ENCODE measurements at places on chromosomes 3 and 15.

DNA sequence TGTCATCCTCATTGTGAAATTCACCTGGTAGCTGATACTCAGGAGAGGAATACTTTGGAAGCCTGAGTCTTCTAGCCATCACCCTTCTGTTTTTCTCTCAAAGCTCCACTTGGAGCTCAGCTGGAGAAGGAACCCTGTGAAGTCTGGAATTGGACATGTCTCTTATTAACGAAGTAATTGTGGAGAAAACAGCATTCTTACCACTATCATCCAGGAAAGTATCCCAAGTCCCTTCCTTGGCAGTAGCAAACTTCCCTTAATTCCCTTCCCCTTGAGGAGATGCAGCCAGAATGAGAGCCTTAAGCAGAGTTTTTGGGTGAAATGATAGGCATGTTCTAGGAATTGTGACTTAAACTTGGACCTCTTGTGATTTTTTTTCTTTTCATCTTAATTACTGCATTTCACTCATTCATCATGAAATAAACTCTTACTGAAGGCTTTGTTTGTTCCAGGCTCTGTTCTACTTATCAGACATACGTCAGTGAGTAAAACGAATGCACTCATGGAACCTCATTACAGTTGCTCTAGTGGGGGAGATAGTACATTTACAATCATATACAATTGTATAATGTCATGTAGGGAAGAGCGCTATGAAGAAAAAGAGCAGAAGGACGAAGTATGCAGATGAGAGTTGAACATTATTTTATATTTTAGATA is 30.5 kb upstream of the TCF12 start:
- DNase-seq, result no peak

- no peak for DNase-seq
Measured at GRCh38 chr3:53134631-53135232, 4.5 kb upstream of the RFT1 start.

DNA sequence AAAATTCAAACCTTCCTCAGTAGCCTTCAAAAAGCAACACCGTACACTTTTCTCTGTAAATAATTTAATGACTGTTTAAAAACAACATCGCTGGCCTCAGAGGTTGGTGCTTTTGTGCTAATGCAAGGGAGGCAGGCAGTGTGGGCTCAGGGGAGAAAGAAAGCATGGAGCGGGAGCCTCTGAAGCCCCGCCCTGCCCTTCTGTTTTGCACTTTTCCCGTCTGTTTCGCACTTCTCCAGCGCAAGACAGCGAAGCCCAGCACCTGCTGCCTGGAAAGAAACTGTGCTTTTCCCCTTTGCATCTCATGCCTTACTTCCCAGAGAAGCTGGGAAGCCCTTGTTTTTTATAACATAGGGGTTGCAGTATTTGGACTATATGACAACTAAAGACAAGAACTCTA is 23.1 kb downstream of the TRPM1 start:
- DNase-seq, result no peak

- DNase-seq, result no peak
Measured at GRCh38 chr3:26118165-26118564, 328.3 kb downstream of the OXSM start.

DNA sequence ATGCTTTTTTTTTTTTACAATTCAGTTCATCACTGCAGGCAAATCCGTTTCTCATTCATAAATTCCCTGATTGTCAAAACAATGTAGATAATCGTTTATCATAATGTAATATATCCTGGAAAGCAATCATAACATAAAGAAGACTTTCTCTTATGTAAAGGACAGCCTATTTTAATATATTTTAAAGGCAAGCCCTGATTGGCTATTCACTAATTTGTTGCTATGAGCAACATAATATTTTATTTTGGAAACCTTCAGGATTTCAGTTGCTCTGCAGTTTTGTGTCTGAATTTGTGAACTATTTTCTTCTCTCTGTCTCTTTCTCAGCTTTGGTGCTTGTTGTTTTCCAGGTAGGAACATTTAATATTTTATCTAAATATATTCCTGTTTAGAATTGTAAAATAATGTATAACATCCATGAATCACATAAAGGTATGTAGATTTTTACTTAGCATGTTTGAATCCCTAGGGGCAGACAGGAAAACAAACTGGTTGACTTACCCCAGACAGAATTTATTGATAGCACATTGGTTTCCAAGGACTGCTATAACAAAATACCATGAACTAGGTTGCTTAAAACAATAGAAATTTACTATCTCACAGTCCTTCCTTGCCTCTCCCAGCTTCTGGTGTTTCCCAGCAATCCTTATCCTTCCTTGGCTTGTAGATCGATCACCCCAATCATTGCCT is 253.5 kb downstream of the CDIN1 start:
- no peak for DNase-seq

- DNase-seq, result no peak
Measured at GRCh38 chr15:34233614-34234013, 8.8 kb downstream of the EMC4 start.

DNA sequence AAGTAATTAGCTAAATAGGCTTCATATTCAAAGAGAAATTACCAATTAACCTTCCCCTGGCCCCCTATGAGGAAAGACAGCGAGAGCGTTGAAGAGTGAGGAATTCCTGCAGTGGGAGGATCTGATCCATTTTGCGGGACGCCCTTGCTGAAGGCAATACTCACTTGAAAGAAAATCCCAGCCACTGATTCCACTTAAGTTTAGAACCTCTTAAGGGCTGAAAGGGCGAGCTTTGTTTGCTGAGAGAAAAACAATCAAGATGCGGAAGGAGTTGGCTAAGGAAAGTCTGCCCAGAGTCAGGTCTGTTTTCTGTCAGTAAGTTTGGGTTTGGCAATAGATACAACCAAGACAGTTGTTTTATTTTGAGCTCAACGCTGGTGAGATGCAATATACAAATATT is 102.8 kb upstream of the GBE1 start:
- no peak for DNase-seq

DNA sequence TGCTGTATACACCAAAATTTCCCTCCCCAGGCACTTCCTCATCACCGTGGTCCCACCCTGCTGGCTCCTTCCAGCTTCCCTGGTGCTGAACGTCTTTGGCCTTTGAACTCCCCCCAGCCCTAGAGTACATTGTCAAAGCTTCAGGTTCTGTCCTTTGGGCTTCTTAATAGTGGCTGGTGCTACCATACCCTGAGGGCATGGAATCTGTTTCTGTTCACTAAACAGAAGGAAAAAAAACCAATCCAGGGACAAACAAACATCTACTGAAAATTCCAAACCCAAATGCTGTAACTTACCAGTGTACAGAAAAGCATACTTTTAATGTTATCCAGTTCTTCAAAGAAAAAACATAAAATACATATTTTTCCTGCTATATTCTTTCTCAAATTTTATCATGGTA is 148.7 kb downstream of the MYLK start:
- DNase-seq, result no peak

- DNase-seq, result no peak
Measured at GRCh38 chr15:56749982-56750381, 16.7 kb upstream of the ZNF280D start.

GRCh38 chr15:99291643-99292042 is 40.4 kb downstream of the LRRC28 start:
- DNase-seq, result no peak

DNA sequence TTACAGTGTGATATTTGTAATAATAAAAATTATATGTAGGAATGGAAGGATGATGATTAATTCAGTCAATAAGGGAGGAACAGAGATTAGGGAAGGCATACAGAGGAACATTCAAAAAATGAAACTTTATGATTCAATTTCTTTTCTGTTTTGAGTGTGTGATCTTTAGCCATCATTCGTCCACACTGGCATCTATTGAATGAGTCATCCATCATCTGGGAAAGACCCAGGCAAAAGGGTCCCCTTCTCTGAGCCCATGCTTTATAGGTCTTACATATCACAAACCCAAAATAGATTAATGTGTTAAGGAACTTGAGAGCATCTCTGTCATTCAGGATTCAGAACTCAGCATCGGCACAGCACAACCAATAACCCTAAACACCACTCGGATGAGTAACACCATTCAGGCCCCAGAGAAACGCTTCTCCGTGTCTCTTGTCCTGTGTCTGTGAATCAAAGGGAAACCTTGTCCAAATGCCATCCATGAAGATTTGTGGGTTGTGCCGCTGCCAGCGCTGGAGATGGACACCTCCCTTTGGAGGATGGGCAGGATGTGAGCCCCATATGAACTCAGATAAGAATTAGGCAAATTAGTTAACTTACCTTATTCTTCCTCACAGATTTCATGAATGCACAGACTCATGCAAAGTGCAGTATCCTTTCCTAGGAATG is 21.7 kb upstream of the TPM1 start:
- no peak for DNase-seq

DNA sequence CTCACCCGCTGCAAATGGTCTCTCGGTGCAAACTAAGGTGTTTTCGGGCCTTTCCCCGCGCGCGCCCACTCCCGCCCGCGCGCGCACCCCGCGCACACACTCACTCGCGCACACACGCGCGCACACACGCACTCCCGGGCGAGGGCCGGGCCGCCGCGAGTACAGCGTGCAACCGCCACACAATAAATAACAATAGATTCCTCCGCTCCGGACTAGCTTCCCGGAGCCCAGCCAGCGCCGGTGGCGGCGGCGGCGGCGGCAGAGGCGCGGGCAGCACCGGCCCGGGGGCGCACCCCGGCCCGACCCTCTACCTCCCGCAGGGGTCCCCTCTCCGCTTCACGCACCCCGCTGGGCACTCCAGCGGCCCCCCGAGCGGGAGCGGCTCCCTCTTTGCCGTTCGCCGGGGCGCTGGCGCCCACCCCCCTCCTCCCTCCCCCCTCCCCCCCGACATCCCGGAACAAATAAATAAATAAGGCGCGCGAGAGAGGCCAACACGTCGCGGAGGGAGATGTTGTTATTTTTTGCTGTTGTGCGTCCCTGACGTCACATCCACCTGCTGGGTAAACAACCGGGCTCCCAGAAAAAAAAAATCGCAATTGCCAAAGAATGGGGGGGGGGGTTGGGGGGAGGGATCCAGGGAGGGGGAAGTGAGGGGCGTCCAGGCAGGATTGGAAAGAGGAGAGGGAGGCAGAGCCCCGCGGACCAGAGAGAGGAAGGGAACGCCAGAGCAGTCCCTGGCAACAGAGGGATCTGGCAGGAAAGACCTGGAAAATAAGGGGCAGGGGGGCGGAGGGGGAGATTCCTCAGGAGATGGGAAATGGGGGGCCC is at the start of gene FOXP1:
TSS of gene FOXP1 (minus strand) at position 163 of the 828 bp plus-strand sequence. CDS start 385,347 bp downstream, outside the sequence.
- peak; percentile 93 for DNase-seq

Data from mesenteric fat pad (tissue), 1 donor.